DMS153 (cell line): ENCODE measurements at places on chromosomes 3 and 15.

GRCh38 chr3:193237030-193237429 lies 4.0 kb upstream of the PLAAT1 start:
- DNase-seq, result no peak

GRCh38 chr3:67006460-67006859 lies 8.4 kb downstream of the KBTBD8 start:
- no peak for DNase-seq

DNA sequence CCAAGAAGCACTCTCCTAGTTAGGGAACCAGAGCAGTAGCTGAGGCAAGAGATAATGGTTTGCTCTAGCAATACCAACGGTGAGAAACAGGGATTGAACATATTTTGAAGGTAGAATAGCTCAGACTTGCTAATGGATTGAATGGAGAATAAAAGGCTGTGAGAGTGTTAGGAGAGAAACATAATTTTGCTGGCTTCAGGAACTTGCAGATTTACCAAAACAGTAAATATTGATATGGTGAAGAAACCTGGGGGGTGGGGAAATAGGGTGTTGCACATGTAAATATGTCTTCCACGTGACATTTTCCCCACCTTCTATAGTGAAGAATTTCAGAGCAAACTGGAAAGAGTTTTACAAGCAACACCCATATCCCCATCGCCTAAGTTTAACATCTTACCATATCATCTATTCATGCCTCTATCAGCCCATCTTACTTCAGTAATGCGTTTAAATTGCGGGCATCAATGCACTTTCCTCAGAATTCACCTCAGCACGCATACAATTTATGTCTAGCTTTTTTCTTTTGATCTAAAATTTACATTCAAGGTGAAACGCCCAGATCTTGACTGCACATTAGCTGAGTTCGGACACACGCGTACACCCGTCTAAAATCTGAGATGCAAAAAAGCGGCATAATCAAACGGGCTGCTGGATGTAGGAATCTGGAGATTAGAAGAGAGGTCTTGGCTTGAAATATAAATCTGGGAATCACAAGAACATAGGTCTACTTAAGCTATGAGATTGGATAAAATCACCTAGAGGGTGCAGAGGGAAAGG lies 891 bp upstream of the NR1D2 start:
- no peak for DNase-seq

DNA sequence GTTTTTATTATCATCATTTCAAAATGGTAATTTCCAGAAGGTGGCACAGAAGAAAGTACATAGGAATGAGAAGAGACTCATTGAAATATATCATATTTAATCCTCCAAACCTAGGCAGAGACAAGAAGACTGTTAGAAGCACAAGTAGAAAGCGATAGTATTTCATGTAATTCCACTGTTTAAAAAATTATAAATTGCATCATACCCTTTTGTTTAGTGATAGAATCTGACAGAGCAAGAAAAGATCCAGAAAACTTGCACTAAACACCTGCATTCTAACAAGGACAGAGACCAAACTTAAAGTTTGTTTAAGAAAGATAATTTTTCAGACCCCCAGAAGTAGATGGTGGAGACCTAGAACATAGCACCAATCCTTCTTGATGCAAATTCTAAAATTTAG lies 56.9 kb upstream of the CD96 start:
- DNase-seq, result no peak

DNA sequence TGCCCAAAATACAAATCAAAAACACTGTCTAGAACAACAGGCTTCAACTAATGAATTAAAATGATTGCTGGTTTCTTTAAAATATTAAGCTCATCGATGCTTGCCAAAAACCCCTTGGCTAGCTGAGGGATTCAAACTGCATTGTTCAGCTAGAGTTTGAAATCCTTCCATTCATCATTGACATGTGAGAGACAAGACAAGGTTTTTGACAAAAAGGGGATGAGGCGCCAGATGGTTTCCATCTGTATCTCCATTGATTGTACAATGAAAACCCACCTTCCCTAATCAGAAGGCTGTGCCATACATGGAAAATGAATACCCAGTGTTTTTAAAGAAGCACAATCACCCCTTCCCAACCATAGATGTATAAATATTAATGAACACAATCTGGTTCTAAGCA lies 67.8 kb downstream of the THRB start:
- DNase-seq, result no peak

DNA sequence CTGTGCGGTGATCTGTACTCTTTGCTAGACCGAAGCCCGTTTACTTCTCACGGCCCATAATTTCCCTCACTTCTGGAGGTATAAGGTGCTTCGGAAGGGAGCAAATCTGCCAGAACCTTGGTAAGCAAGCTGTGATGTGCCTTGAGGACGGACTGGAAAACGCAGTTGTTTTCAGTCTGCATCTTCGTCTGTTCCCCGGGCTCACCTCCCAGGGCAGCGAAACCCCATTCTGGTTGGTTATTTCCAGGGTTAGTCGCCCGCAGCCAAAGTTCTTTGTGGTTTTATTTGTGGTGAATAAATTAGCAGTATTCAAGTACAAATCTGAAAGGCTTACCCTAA lies 401 bp downstream of the RAMAC start:
- no peak for DNase-seq

DNA sequence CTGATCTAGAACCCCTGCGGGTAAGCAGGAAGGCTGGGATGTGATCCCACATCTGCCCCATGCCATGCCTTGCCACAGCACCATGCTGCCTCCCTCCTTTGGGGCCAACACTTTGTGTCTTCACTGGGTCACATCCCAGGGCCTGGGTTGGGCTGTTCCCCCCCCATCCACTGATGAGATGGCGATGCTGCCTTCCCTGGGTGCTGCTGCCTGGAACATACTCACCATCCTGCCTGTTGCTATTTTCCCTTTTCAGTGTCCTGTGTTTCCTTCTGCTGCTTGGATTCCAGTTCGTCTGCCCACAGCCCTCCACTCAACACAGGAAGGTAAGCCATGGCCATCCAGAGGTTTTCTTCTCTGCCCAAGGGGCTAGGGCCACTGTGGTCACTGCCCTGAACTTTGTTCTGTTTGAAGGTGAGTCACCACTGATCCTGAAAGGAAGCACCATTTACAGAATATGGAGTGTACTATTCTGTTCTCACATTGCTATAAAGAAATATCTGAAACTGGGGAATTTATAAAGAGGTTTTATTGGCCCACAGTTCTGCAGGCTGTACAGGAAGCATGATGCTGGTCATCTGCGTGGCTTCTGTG lies 39.4 kb downstream of the THSD4 start:
- DNase-seq, result no peak

DNA sequence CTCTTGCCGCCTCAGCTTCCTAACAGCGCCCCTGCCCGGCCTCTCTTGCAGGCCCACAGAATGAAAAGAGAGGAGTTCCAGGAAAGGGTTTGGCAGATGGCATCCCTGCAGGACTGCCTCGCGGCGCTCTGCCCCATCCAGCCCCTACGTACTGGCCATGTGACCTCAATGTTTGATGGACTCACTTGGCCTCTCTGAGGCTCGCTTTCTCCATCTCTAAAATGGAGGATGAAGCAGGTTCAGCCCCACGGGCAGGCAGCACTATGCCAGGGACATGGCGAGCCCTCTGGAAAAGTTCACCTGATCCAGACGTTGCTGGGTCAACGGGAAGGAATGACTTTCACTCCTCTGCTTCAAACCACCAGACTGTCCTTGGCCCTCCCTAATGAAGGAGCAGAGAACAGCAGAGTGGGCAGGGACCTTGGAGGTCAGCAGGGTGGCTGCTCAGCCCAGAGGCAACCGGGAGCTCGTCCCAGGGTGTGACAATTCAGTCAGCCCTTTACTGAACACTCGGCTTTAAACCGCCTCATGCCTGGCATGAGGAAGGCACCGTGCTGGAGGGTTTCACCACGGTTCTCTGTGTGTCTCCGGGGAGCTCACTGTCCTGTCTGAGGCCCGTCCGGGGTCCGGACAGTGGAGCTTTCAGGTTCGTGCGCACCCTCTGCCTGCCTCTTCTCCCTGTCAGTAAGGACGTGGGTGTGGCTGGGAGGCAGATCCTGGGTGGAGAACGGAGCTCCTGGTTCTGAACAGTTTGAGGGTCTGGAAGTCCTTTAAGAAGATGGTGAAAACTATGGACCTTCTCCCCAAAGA lies 101.3 kb downstream of the LINGO1 start:
- no peak for DNase-seq
